Activated CD4-positive, alpha-beta T cell treated with anti-CD3 and anti-CD28 coated beads, Interleukin-2, Interleukin-4, amounts not matched to agents 100 ng/mL and 50 ng/mL, durations not matched to agents 16 hours and 8 hours (primary cell): ENCODE measurements at places on chromosomes 4 and X.

DNA sequence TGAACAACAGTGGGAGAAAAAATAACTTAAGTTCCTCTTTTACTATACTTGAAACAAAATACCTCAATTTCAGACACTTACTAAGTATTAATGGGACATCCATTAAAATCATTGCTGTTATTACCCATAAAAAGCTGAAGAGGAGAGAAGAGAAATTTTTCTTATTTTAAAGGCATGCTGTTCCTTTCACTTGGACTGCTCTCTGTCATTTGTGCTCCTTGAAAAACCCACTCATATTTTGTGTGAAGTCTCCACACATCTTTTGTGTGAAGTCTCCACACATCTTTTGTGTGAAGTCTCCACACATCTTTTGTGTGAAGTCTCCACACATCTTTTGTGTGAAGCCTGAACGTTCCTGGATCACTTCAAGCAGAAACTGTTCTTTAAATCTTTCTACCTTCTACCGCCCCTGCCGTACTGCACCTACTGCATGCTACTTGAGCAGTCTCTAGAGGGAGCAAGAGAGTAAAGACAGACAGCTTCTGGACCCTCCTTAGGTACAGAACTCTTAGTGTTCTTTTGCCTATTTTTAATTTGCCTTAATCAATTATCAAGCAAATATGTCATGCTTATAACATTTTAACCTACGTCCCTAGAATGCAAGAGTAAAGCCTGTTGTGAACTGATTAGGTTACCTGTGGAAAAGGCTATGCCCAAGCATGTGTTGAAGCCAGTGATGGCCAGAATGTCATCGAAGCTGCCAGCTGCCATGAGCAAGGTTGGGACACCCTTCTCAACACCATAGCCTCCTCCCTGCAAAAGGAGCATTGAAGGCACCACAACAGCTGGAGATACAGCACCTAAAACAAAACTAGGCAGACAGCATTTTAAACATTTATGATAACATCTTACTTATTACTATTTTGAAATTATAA lies 27.1 kb upstream of the SLC9B1 start:
- peak; percentile 54 for DNase-seq

DNA sequence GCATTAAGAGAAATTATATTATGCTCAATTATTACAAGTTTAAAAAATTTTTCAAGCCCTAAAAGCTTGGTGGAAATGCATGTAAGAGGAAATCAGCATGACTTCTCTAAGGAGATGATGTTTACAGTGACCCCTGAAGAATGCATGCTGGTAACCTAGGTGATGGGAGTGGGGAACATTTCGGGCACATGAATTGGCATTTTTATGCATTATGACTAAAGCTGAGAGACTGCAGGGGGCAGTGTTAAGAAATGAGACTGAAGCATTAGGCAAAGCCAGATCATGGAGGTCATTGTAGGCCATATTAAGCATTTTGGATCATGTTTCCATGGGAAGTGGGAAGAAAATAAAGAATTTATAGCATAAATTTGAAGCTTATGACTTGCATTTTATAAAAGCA lies 421.3 kb downstream of the FAT4 start:
- no peak for DNase-seq

- peak; percentile 56 for DNase-seq
Observed at GRCh38 chr4:55617587-55618197, 18.4 kb downstream of the NMU start.

GRCh38 chr4:2135083-2135482 lies 76.0 kb downstream of the NAT8L start:
- peak; percentile 9 for DNase-seq

- DNase-seq: no peak
Observed at GRCh38 chr4:127759228-127759820, 22.8 kb upstream of the HSPA4L start.

GRCh38 chr4:78864405-78865024 lies 74.7 kb downstream of the PAQR3 start:
- DNase-seq: peak; percentile 67

- DNase-seq: no peak
Observed at GRCh38 chr4:142278663-142279062, 567.4 kb downstream of the INPP4B start.

- DNase-seq: no peak
Observed at GRCh38 chr4:152843481-152844090, 63.8 kb downstream of the ARFIP1 start.

GRCh38 chrX:112662559-112663427 lies 16.9 kb downstream of the LHFPL1 start:
- DNase-seq: no peak

- DNase-seq: no peak
Observed at GRCh38 chr4:96471956-96472867, 632.3 kb downstream of the PDHA2 start.

DNA sequence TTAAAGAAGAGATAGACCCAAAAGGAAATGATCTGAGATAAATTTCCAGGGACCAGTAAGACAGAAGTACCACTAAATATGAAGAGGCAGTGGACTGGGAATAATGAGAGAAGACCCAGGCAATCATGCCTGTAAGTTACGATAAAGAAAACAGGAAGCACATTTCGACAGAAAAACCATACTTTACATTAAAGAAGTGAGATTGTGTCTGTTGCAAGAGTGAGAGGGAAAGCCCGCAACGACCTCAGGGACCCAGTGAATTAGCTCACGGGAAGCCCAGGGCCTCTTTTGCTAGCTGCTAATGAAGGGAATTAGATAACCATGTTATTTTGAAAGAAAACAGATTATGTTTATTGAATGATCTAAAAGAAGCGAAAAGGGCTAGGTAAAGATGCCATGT lies 28.9 kb upstream of the ACSL1 start:
- peak; percentile 22 for DNase-seq

- no peak for DNase-seq
Observed at GRCh38 chr4:121814756-121815155, 8.9 kb downstream of the CCNA2 start.

DNA sequence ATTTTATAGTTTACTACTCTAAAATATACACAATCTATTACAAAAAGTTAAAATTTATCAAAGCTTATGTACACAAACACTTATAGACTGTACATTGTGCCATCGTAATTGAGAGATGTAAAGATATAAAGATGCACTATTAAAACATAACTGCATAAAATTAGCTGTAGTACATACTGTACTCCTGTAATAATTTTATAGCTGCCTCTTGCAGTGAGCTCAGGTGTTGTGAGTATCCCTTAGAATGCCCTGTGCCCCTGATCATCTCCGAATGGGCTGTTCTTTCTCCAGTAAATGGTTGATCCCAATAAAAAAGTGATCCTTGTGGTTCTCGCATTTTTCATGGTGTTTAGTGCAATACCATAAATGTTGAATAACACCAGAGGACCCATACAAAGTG lies 101.2 kb downstream of the TMEM164 start:
- DNase-seq: no peak

GRCh38 chr4:77385124-77385969 lies 220.3 kb upstream of the CXCL13 start:
- DNase-seq: peak; percentile 57

DNA sequence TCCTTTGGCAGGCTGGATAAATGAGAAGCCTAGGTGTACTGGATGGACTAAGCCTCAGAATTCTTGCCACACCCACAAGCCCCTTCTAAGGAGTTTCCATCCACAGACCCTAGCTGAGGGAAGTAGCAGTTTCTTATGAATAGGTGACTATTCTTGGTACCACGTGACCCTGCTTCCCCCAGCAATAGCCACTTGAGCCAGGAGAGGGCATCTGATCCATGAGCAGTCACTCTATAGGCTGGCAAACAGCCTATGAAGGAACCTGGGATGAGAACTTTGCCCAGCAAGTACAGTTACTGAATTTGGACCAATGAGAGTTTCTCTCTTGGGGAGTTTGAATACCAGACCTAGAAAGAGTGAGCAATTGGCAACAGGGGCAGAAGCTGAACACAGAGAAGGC lies 84.0 kb downstream of the RTL9 start:
- peak; percentile 12 for DNase-seq

- DNase-seq: peak; percentile 80
Observed at GRCh38 chrX:154714925-154715324, 36.0 kb downstream of the GAB3 start.

GRCh38 chr4:66000510-66001117 lies 330.3 kb upstream of the EPHA5 start:
- DNase-seq: no peak

DNA sequence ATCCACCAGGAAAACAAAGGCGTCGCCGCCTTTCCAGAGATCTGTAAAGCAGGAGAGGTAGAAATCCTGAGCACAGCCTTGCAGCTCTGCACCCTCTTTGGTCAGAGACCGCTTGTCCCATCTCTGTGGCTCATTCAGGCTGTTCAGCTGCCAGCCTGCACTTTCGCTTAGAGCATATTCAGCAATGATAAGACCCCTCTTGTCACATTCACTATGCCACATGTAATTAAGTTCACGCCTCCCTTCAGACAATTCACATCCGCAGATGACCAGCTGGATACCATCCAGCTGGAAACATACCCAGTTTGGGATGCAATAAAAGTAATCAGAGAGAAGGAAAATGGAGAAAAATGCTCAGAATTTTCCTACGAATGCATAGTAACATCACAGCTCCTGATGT lies 335.4 kb downstream of the UNC5C start:
- no peak for DNase-seq

DNA sequence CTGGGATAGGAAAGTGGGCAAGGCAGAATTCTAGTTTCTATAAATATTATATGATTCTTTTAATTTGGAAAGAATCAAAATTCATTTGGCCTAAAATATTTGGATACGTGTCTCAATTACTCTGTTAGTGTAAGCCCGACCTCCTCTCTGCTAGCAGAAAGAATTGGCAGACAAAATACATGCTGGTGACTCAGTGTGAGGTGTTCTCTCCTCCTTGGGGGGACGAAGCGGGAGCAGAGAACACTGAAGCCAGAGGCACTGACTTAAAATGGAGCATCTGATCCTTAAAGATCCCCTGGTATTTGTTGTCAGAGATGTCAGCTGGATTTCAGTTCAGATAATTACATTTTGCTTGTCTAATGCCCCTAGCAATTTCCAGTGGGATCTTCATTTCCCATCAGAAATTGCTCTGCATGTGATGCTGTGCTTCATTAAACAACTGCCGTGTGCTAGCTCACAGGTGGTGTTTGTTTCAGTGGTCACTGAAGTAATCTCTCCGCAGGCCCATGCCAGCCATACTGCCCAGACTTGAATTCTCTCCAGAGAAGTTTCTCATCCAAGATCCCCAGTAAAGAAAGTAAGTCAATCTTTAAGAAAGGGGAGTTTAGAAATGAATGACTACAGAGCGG lies 188.7 kb upstream of the TLL1 start:
- DNase-seq: no peak

DNA sequence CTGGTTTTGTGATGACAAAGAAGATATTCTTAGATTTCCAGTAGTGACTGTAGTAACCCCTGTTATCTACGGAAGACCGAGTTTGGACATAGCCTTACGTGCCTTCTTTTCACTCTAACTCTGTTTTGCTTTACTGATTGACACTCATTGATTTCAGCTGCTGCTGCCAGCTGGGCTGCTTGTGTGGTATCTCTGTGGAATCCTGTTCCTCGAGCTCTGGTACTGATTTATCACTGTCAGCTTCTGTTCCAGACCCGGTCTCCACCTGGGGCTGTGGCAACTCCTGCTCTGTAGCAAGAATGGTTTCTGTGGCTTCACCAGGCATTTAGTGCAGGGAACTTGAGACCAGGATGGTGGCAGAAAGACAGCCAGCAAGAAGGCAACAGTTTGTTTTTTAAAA lies 24.6 kb upstream of the LAP3 start:
- no peak for DNase-seq

- no peak for DNase-seq
Observed at GRCh38 chr4:165682611-165683010, 190.4 kb upstream of the TLL1 start.

DNA sequence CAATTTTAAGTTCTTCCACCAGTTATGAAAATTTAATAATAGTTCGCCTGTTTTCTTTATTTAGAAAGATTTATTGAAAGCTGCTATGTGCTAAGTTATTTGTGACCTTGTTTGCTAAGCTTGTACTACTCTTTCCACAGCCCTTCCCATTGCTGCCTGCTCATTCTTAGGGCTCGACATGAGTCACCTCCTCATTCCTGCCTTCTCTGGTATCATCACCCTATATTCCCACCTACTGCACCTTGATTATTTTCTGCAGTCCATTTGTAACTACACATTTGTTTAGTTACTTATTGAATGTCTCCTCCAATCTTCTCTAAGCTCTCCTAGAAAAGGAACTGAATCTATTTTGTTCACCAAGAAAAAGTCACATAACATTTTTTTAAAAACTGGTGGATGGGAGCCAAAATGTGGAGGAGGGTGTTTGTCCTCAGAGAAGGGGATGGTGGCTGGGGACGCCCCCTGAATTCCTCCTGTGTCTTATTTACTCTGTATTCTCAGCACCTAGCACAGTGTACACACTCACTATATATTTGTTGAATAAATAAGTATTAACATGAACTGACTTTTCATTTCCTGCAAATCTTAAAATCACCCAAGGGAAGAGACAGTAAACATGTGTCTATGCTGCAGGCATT lies 3.7 kb upstream of the RAB9A start:
- no peak for DNase-seq

DNA sequence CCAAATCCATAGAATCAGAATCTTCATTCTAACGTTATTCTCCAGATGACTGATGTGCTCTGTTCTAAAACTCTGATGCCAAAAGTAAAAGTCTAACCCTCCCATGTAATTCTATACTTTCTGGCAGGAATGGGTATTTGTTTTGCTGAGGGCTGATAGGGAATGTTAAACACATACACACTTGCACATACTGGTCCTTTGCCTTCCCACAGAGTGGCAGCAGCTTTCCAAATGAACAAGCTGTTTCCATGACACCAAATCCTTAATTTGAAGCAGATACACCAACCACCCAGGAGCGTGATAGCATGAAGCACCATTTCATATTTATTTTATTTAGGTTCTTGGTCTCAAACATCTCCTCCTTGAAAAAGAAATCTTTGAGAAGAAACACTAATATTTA lies 155.5 kb upstream of the PRDX4 start:
- DNase-seq: no peak

DNA sequence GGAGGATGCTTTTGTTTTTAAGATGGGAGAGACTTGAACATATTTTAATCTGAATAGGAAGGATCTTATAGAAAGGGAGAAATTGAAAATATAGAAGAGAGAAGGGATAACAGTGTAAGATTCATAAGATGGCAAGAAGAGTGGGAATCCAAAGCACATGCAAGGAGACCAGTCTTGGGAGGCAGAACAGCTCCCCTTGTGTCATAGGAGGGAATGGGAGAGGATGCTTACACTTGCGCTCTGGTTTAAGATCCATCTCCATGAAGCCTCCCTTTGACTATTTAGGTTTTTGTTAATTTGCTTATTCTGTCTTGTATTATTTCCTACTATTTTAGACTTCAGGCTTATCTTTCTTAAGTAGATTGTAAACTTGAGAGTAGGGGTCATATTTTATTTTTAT lies 42.7 kb downstream of the KIF4A start:
- DNase-seq: no peak

- no peak for DNase-seq
Observed at GRCh38 chr4:26349496-26349895, 28.7 kb downstream of the RBPJ start.

- no peak for DNase-seq
Observed at GRCh38 chrX:48834383-48834709, 1.1 kb downstream of the PCSK1N start.

GRCh38 chr4:26937567-26937966 lies 76.9 kb downstream of the STIM2 start:
- no peak for DNase-seq

GRCh38 chr4:24195991-24196736 lies 306.3 kb upstream of the PPARGC1A start:
- no peak for DNase-seq
